ENCODE measurements at places on chromosomes 6 and 20.

GRCh38 chr20:57071954-57072583, 194.4 kb downstream of the BMP7 start:
- DNase-seq: peak; percentile 47

DNA sequence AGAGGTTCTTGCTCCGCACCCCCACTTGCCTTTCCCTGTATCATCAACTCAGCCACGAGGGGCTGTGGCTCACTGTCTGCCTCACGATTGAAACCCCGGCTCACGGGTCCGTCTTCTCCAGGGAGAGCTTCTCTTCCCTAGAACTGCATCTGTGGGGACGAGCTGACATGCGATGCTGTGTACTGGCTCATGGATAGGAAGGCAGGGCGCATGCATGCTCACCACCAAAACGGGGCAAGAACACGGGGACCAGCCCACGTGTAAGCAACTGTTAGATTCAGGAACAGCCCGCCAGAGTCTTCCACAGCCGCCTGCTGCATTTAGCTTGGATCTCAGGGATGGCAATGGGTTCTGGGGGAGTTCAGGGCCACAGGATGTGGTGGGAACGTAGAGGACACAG, 275.9 kb upstream of the CDH4 start:
- no peak for DNase-seq

- no peak for DNase-seq
Observed at GRCh38 chr6:151477726-151478125, 16.1 kb upstream of the CCDC170 start.

DNA sequence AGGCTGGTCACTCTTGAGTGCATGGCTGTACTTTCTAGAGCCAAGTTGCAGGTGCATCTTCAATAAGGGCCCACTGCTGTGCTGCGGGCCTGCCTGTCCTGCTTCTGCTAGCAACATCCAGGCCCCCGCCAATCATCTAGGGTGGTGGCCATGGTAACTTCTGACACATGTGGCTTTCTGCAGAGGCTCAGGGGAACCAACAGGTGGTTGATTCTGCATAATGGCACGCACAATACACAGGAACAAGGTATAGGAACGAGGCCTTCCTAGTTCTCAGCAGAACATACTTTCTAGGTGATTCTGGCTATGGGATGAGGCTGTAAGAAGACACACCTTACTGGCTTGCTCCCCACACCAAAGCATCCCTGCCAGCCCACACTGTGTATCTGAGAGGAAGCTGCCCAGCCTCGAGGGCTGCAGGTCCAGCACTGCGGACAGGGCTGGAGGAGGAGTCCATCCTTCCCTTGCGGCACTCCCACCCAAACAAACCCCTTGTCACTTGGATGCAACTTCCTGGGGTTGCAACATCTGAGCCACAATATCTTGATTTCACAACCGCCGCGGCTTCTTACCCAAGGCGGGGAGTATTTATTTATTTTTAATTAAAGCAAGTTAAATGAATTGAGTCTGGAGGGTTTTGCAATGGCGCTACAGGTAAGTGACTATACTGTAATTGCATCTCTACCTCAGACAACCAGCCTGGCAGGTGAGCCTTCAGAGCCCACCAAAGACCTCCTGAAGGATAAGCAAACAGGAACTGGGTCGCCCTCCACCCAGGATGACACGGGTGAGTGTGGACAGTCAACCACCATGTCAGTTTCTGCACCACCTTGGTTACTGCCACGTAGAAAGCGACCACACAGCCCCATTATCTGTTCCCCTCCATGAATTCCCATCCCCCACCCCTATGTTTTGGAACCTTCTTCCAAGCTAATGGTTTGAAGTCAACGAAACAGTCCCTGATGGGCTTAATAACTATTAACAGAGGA, 49.6 kb downstream of the SULF2 start:
- no peak for DNase-seq

GRCh38 chr20:63310265-63310991, 17.4 kb downstream of the COL20A1 start:
- DNase-seq: no peak

DNA sequence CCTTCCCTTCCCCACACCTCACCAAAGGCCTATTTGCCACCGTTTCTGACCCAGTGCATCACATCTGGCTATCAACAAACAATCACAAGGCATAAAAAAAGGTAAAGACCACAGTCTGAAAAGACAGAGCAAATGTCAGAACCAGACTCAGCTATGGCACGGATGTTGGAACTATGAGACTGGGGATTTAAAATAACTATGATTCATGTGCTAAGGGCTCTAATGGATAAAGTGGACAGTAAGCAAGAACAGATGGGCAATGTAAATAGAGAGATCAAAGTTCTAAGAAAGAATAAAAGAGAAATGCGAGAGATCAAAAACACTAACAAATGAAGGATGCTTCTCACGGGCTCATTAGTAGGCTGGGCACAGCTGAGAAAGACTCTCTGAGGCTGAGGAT, 99.5 kb downstream of the LAMP5 start:
- peak; percentile 7 for DNase-seq

GRCh38 chr6:160203076-160203475, 55.5 kb downstream of the SLC22A2 start:
- no peak for DNase-seq

DNA sequence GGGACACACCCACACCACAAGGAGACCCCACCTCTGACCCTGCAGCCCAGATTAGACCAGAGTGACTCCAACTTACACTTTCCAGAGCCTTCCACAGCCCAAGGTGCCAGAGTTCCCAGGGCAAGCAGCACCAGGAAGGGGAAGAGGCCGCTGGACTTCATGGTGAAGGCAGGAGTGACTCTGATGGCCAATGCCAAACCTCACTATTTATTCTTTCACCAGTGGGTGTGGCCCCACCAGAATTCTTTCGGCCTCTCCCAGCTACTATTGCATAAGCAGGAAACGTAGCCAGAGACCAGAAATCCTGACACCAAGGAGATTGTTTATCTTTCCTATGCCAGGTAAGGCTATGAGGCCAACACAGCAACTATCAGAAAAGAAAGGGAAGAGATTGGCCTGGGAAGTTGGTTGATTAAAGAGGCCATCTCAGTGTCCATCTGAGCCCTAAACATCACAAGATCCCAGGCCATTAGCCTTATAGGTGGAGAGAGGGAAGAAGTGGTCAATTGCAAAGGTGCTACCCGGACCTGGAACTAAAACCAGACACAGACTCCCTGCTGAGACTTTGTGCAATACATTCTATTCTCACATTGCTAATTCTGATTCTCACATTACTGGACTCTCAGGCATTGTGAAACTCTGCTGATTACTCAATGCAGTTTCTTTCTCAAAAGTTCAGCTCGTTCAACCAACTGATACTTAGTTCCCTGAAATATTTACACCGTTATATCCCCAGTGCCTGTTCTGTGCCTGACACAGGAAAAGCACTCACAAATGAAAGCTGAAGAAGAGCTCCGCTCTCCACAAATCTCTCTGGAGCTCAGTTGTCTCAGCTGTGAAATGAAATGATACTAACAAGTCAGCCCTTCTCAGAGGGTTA, at the start of gene SLPI:
TSS of gene SLPI (minus strand) at position 182 of the 880 bp plus-strand sequence. CDS start at position 161, 21 bp downstream.
- no peak for DNase-seq

GRCh38 chr6:28371706-28372451, 22.1 kb downstream of the ZKSCAN3 start:
- no peak for DNase-seq

GRCh38 chr6:147285087-147285855, 81.1 kb downstream of the STXBP5 start:
- DNase-seq: peak; percentile 44

GRCh38 chr20:15565786-15566185, 1007.5 kb downstream of the KIF16B start:
- no peak for DNase-seq

DNA sequence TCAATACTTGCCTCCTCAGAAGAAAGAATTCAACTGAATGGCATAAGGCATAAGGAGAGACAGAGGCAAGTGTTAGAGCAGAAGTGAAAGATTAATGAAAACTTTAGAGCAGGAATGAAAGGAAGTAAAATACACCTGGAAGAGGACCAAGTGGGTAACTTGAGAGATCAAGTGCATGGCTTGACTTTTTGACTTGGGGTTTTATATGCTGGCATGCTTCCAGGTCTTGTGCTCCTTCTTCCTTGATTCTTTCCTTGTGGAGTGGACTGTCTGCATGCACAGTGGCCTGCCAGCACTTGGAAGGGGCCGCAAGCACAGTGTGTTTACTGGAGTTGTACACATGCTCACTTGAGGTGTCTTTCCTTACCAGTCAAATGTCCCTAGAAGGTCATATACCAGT, 222.1 kb upstream of the UFL1 start:
- DNase-seq: no peak

DNA sequence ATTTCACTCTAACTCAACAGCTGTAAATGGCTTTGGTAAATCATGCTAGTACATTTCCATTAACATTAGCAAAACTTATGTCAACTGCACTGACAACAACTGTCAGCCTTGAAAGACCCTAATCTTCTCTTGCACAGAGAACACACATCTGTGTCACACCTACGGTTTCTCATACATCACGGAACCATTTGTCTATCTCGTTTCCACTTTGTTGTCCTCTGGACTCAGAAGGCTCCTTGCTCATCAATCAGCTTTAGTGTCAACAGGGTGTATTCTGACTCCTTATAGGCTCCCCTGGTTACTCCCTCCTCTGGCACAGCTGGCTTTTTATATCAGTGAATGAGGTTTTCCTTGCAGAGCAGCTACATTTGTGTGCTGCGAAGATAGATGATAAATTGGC, 49.3 kb downstream of the CD83 start:
- no peak for DNase-seq

DNA sequence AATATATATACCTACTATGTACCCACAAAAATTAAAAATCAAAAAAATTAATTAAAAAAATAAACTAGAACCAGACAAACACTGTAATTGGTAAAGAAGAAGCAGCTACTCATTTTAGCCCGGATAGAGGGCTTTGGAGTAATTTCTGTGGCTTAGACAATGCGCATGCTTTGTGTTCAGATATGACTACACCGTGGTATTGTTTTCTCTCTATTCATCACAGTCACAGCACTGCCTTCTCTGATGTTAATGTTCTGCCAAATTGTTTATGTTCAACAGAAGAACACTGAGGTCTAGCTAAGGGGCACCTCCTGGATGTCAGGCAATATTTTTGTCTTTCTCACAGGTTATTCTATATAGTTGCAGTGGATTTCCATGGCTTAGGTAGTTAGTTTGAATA, 77.5 kb upstream of the GJE1 start:
- DNase-seq: no peak

- no peak for DNase-seq
Observed at GRCh38 chr6:135861189-135861588, 9.7 kb downstream of the PDE7B start.
